ENCODE measurements at places on chromosomes 7 and 10. TPM values are rescaled to one million over a fixed set of nuclear protein-coding genes. Genes with fewer than 3 reads are reported as not detected.
A peak's percentile ranks its signal among the peaks of the same experiment; 100 is the strongest.

GRCh38 chr7:22731766-22732165, 4.8 kb downstream of the IL6 start:
- DNase-seq: no peak

DNA sequence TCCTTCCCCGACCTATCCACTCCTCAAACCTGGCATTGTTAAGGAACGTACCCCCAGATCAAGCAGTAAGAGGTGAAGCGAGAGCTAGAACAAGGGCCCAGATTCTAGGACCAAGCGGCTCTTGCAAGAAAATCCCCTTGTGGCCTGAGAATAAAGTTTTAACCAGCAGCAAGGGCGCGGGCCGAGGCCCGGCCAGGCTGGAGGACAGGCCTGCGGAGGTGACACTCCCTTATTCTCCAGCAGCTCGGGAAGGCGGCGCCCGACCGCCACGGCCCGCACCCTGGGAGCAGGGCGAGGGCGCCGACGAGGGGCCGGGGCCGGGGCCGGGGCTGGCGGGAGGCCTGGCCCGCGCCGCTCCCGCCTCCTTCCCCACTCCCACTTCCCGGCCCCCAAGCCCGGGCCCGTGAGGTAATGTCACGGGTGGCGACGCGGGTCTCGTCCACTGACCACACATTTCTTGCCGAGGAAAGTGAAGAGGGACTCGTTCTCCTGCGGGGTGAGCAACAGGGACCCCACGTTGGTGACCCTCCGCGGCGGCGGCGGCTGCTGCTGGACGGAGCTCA, 551 bp downstream of the WASL start:
- DNase-seq: peak; percentile 61

Gene ZNF316
- total RNA-seq: 62.6 TPM

Gene ZNF804B
- total RNA-seq: not detected

GRCh38 chr10:70228491-70228890, 4.7 kb downstream of the PPA1 start:
- DNase-seq: no peak

- no peak for DNase-seq
Observed at GRCh38 chr7:155449869-155450557, 7.9 kb upstream of the EN2 start.
